ENCODE measurements at places on chromosomes 5 and 9.

GRCh38 chr5:119373449-119373858, 17.6 kb downstream of the TNFAIP8 start:
- no peak for DNase-seq

GRCh38 chr5:66810848-66811261, 214.7 kb downstream of the MAST4 start:
- DNase-seq = peak; percentile 31

DNA sequence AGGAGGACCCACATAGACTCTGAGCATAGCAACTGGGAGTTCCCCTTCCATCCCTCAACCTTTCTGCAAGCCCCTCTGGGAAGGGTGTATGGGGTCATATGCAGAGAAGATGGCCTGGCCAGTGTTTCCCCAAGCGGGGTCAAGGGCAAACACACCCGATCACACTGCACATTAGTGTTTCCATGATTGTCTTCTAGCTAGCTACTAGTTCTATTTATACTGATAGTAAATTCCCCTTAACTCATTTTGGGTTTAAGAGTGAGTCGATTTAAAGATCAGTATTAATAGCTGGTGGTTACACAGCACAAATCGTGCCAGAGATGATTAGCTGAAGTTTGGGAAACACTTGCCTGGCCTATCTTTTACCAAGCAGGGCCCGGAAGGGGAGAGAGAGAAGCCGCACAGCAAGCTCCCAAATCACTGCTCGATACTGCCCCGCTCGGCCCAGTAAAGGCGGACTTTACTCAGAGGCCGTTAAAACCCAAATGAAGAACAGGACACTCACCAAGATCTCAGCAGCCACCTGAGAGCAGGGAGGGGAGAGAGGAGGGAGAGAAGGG, 29.4 kb upstream of the TNIP1 start:
- no peak for DNase-seq

DNA sequence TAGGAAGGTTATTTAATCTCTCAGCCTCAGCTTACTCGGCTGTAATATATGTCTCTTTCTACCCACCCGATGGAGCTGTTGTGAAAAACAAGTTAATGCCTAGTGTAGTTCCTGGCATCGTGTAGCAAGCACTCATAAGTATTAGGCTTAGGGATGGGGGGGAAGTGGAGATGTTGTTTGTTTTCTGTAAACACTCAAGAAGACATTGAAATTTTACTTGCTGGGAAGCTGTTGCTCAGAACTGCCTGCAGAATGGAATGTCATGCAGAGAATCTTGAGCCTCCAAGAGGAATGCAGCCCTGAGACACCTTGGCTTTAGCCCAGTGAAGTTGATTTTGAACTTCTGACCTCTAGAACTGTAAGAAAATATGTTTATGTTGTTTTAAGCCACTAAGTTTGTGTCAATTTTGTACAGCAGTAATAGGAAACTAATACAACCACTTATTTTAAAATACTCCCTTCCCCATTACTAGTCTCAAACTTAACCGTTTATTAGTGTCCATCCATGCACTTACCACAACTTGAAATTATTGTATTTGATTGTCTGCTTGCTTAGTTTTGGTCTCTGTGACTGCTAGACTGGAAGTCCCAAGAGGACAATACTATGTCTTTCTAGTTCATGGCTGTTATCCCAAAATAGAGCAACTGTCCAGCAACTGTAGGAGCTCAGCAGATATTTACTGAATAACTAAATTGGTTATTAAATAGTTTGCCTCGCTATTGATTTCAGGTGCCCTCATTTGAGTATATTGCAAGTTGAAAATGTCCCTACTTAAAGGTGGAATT, 53.8 kb downstream of the MFAP3 start:
- DNase-seq = no peak

GRCh38 chr5:159933531-159934485, 17.5 kb downstream of the ADRA1B start:
- no peak for DNase-seq

- no peak for DNase-seq
Measured at GRCh38 chr9:91247278-91247677, 114.4 kb downstream of the AUH start.

DNA sequence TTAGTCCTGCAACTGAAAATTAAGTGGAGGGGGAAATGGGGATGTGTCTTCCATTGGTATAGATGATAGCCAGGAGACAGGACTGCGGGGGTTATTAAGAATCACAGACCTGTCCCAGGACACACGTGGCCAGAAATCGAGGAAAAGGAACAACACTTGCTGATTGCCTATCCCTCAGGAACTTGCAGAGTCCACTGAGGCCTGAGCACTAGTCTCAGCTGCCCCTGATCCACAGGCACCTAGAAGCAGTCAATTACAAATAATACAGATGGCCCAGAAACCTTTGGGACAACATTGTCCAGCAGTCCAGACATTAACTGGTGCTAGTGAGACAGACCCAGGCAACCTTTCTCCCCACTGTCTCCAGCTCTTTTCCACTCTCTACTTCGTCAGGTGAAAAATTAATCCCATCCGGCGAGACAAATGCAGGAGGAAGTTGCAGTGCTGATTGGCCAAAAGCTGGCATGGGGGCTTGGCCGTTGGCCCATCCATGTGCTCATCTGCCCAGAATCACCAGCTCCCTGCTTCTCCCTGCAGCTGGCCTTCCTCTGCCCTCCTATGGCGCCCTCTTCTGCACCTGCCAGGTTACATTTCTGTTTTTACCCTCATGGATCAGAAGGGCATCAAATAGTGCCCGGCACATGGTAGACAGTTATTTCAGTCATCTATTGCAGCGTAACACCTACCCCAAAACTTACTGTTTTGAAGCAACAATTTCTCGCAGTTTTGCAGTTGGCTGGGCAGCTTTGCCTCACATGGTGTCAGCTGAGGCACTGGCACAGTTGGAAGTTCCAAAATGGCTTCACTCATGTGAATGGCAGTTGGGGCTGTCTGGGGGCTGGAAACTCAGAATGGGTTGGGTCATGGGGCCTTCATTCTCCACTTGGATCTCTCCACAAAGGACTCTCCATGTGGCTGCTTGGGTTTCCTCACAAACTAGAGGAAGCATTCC, 3.6 kb upstream of the B4GALT1 start:
- peak; percentile 36 for DNase-seq

GRCh38 chr5:179235416-179236400, 109.6 kb downstream of the ADAMTS2 start:
- no peak for DNase-seq

DNA sequence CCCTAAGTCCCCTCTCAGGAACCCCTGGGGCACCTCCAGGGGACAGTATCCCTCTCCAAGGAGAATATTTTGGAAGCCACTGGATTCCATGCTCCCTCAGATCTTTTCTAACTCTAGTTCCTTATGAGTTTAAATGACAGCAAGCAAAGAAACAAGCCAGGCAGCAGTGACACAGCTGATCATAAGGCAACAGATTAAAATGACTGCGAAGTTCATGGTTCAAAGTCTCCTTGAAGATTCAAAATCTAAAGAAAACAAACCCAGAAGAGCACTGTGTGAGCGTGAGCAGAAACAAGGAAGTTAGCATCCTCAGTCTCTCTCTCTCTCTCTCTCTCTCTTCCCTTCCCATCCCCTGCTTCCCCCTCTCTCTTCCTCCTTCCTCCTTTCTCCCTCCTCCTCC, 316.7 kb upstream of the SLC30A5 start:
- DNase-seq = no peak

GRCh38 chr9:103530934-103531333, 535.8 kb downstream of the CYLC2 start:
- DNase-seq = no peak

GRCh38 chr5:153565822-153566221, 75.4 kb downstream of the GRIA1 start:
- no peak for DNase-seq

DNA sequence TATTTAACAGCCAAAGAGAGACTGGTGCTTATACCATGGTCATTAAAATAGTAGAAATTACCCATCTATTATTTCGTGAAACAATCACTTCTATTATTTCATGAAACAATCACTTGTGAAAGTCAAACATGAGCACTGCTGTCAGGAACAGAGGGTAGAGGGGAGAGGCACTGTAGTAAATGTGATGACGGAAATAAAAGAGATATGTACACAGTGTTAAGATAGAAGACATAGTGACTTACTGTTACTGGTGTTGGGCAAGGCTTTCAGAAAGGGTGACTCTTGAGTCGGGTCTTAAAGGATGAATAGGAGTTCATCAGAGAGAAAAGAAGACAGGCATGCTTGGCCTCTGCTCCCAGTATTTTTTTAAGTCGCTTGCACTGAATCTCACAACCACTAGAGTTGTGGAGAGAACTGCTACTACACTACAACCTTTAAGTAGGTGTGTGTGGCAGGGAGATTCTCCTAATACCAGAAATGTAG, 162.6 kb upstream of the GNA14 start:
- DNase-seq = no peak

- DNase-seq = no peak
Measured at GRCh38 chr5:3026099-3026498, 274.6 kb upstream of the IRX2 start.

- no peak for DNase-seq
Measured at GRCh38 chr9:71472400-71472799, 295.9 kb downstream of the CEMIP2 start.

- no peak for DNase-seq
Measured at GRCh38 chr9:116308076-116308475, 154.5 kb downstream of the PAPPA start.

DNA sequence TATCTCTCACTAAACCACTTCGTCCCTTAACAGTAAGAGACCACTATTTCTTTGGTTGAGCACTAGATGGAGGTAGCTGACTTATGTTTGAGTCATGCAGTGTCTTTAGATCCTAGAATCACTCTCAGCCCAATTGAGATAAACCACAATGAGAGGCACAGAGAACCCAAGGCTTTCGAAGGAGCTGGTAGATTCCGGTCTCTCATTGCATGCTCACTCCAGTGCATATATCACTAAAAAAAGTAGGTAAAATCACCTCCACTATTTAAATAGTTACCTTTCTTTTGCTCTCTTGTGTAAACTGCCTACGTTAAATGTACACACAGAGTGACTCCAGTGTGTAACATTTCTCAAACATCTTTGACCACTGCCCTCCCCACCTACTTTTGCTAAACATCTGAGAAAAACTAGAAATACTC, 27.6 kb downstream of the ACTL7A start:
- no peak for DNase-seq

DNA sequence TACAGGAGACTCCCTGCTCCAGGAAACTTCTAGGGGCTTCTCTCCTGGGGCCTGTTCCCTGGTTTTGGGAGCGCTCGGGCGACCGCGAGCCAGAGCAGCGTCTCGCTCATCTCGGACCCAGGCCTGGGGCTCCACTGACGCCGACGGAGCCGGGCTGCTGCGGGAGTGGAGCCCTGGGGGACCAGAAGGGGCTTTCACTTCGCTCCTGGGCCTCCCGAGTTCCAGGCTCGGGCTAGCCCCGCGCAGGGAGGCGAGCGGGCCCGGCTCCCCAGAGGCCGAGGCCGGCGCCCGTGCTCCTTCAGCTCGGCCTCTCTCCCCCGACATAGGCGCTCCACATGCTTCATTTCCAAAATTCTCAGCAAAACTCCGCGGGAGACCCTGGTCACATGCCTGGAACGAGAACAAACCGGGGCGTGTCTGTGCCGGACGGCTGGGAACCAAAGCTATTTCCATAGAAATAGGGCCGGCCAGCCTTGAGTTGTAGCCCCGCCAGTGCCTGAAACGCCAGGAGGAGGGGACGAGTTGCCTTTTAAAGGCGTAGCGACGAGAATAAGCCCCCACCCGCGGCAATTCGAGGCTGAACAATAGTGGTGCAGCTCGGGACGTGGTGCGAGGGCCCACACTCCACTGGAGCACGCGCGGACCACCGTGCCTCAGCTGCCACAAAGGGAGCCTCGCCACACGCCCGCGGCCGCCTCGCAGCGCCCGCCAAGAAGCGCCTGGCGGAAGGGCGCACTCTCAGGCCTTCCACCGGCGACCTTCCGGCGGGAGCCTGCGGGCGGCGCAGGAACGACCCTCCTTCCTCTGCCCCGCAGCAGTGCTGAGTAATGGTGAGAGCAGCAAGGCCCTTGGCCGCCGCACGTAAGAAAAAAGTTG, 1.1 kb upstream of the G3BP1 start:
- DNase-seq = no peak

- DNase-seq = no peak
Measured at GRCh38 chr9:79632705-79633104, 60.9 kb downstream of the TLE4 start.

GRCh38 chr5:127203818-127204217, 86.8 kb upstream of the MEGF10 start:
- DNase-seq = no peak

GRCh38 chr5:133970325-133970909, 2.0 kb upstream of the C5orf15 start:
- DNase-seq = no peak

- no peak for DNase-seq
Measured at GRCh38 chr5:55991768-55992486, 2.8 kb downstream of the IL6ST start.

GRCh38 chr5:123875561-123876275, 363.7 kb downstream of the CSNK1G3 start:
- no peak for DNase-seq

DNA sequence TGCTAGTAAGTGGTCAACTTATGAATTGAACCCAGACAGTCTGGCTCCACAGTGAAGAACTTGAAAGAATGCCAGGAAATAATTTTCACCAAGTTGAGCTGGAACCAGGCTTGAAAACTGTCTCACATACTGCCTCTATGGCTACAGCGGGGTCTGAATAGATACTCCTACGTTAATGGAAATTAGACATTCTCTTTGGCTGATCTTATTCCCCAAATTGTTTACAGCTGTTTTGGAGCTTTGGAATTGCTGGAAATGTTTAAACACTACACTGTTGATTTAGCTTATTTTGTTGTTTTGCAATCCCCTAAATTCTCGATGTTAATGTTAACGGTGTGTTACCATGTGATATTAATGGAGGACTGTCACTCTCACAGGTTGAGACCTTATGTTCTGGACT, 146.4 kb downstream of the FBXL7 start:
- no peak for DNase-seq

GRCh38 chr5:10607666-10608073, 43.8 kb downstream of the ANKRD33B start:
- DNase-seq = no peak

GRCh38 chr9:91417602-91418214, 5.9 kb downstream of the NFIL3 start:
- DNase-seq = peak; percentile 16

GRCh38 chr5:38651806-38652205, 95.4 kb upstream of the LIFR start:
- DNase-seq = no peak

DNA sequence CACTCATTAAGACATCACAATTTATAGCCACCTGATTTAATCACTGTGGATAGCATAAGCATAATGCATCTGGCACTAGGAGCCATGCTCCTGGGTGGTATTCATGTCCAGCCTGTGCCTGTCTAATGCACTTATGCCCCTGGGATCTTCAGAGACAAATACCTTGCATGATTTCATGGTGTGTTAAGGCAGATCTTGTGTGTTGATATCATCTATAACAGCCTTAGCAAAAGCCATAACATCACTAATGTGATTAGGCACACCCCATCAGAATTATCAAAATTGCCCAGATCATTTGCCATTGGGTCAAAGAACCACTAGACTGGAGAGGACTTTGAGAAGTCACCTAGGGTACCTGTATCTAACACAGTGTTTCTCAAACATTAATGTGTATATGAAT, 43.7 kb upstream of the SELENOP start:
- no peak for DNase-seq

Data from NCI-H524 treated with DMSO at 0.1 percent for 48 hours (cell line).